Renal cortex interstitium (tissue), 15 donors: ENCODE measurements at places on chromosomes 1 and 21. TPM values are rescaled to one million over a fixed set of nuclear protein-coding genes. Genes with fewer than 3 reads are reported as not detected.

Gene PIK3R3
- 19.8 TPM for polyA plus RNA-seq

Gene OR2T2
- not detected for polyA plus RNA-seq

Gene FAM72A
- polyA plus RNA-seq = 4.6 TPM

Gene HJV
- 0.15 TPM for polyA plus RNA-seq

GRCh38 chr1:184576822-184577221 lies 177.8 kb downstream of the EDEM3 start:
- DNase-seq = no peak

GRCh38 chr1:185157599-185158412 lies 839 bp downstream of the SWT1 start:
- no peak for DNase-seq

- no peak for DNase-seq
These were observed 836.5 kb upstream of the CXADR start for GRCh38 chr21:16676391-16676790.

DNA sequence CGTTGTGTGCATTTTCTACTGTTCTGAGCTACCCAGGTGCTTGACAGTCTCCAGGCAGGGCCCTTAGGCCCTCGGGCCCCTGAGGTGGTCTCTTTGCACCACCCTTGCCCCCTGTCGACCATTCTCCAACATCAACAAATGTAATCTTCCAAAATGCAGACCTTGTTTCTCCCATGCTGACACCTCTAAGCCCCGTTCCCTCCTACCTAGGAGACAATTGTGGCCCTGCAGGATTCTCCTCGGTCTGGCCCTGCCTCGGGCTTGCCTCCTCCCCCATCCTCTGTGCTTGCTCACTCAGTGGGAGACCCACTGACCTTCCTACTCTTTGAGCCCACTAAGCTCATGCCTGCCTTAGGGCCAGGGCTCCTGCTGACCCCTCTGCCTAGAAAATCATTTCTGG lies 104.2 kb upstream of the TARDBP start:
- DNase-seq = no peak

- no peak for DNase-seq
These were observed 63.9 kb downstream of the WDR64 start for GRCh38 chr1:241715956-241716355.

GRCh38 chr1:24558902-24559791 lies 3.3 kb downstream of the NCMAP start:
- no peak for DNase-seq

- no peak for DNase-seq
These were observed 29.5 kb upstream of the CR2 start for GRCh38 chr1:207424570-207425131.
